Stomach (tissue), 19 donors: ENCODE measurements at places on chromosomes 1 and 21. TPM values are rescaled to one million over a fixed set of nuclear protein-coding genes. Genes with fewer than 3 reads are reported as not detected.

DNA sequence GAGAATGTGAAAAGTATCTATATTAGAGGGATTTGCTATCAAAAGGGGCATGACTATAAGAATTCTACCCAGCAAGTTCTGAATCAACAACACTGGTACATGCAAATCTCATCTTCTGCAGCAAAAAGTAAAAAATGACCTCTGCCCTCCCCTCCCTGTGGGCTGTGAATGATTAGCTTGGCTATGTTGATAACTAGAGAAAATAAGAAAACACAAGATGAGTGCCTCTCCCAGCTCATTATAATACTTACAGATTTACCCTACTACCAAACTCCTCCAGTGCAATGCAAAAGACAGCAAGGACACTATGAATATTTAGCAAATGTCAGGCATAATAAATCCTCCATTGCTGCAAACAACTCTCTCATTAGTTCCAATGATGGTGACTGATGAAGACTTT lies 102.4 kb downstream of the SLC45A1 start:
- H3K27ac ChIP-seq: peak overlapping the region; percentile 16
- DNase-seq: peak; percentile 56
- H3K36me3 ChIP-seq: peaks cover 6% of the 10 kb centered on the region
- H3K4me1 ChIP-seq: peaks cover 82% of the 10 kb centered on the region

The KPRP gene
- total RNA-seq: not detected

DNA sequence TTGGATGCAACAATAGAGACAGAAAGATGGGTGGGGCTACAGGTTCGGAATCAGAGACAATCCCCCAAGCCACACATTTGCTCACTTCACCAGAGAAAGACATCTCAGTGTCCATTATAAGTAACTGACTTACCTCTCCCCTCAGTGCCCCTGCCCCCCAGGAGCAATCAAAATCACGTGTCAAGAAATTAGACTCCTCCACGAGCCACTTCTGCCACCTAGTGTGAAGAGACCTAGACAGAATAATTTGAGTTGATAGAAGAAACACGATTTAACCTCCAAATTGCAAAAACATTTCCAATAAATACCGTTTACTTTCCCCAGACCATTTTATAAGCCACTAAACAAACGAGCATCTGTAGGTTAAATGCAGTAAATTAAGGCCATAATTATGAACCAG lies 123.2 kb downstream of the SLC30A10 start:
- H3K27ac ChIP-seq: no peak overlapping the region
- H3K4me1 ChIP-seq: no peaks in the 10 kb centered on the region
- H3K36me3 ChIP-seq: no peaks in the 10 kb centered on the region
- DNase-seq: no peak
- no peaks in the 10 kb centered on the region for H3K27me3 ChIP-seq

DNA sequence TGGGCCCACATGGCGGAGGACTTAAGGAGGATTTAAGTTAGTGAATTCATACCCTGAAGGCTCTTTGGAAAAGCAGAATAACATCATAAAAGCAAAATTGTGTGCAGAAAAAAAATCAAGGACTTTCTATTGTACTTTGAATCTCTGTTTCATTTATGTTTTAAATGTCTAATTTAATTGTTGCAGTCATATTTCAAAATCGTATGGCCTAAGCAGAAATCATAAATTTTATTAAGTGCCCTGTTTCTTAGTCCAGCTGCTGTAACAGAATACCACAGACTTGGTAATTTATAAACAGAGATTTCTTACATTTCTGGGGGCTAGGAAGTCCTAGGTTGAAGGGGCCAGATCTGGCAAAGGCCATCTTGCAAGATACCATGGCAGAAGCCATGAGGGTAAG lies 555.6 kb downstream of the LTN1 start:
- H3K36me3 ChIP-seq: no peaks in the 10 kb centered on the region
- no peak overlapping the region for H3K4me3 ChIP-seq
- DNase-seq: no peak
- H3K4me1 ChIP-seq: no peaks in the 10 kb centered on the region

The ZNF697 gene
- total RNA-seq: 11.9 TPM

The LCE2B gene
- not detected for total RNA-seq

- DNase-seq: peak; percentile 28
- H3K27ac ChIP-seq: peak overlapping the region; percentile 31
- H3K36me3 ChIP-seq: peaks cover 93% of the 10 kb centered on the region
- no peaks in the 10 kb centered on the region for H3K4me1 ChIP-seq
- H3K27me3 ChIP-seq: no peaks in the 10 kb centered on the region
- no peak overlapping the region for H3K4me3 ChIP-seq
Observed at GRCh38 chr1:55150880-55151588, 64.1 kb downstream of the USP24 start.

The OR6K3 gene
- total RNA-seq: not detected

The ANGPTL7 gene
- not detected for total RNA-seq

DNA sequence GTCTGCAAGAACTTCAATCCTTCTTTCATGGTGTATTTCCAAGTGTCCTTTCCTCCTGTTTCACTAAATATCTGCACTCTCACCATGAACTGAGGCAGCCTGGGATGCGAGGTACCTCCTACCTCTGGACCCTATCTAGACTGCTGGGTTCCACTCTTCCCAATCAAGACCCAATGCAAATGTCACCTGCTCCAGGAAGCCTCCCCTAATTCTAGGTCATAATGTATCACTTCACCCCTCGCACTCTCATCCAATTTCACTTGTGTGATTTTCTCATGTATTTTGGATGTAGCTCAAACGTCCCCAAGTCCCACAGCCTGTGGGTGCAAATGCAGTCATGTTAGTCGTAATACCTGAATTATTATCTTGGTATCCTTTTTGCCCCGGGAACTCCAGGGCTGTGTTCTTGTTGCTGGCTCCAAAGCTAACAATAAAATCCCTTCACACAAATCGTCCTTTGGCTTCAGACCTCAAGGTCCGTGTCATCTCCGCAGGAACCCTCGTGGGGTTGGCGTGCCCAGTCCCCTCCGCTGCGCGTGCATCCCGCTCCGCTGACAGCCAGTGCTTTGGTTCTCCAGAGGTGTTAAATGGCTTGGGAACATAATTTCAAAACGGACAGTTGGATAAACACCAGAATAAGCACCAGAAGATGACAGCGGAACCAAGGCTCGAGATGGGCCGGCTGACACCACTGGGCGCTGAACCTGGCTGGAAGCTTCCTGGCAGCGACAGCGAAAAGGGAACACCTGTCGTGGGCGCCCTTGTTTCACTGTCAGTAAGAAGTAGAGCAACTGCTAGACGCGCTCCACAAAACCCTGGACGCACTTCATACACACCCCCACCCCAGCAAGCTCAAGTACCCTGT lies 1.0 kb upstream of the BACH1 start:
- DNase-seq: no peak
- H3K4me3 ChIP-seq: peak overlapping the region; percentile 62
- H3K27ac ChIP-seq: peak overlapping the region; percentile 98
- no peaks in the 10 kb centered on the region for H3K27me3 ChIP-seq
- H3K36me3 ChIP-seq: no peaks in the 10 kb centered on the region

- peak; percentile 84 for DNase-seq
- H3K36me3 ChIP-seq: peaks cover 3% of the 10 kb centered on the region
- peak within 1 kb of the TSS; percentile 92 for H3K27ac ChIP-seq
- H3K4me3 ChIP-seq: peak within 1 kb of the TSS; percentile 70
Observed at GRCh38 chr1:226870401-226871279, at the start of gene PSEN2. Gene PSEN2, plus strand, starts transcription at chr1:226870616. Its CDS starts 11,292 bp downstream, at chr1:226881908.

GRCh38 chr21:29753216-29753615 lies 186.6 kb downstream of the GRIK1 start:
- no peaks in the 10 kb centered on the region for H3K27me3 ChIP-seq
- DNase-seq: no peak
- no peak overlapping the region for H3K27ac ChIP-seq
- no peak overlapping the region for H3K4me3 ChIP-seq

The OR2G6 gene
- total RNA-seq: not detected

GRCh38 chr1:159829822-159830465 lies 3.3 kb downstream of the SLAMF8 start:
- DNase-seq: no peak
- no peak overlapping the region for H3K4me3 ChIP-seq
- no peaks in the 10 kb centered on the region for H3K27me3 ChIP-seq
- H3K4me1 ChIP-seq: no peaks in the 10 kb centered on the region
- H3K27ac ChIP-seq: no peak overlapping the region
- peaks cover 4% of the 10 kb centered on the region for H3K36me3 ChIP-seq

GRCh38 chr1:213697192-213697802 lies 290.5 kb upstream of the PROX1 start:
- no peak overlapping the region for H3K4me3 ChIP-seq
- no peak overlapping the region for H3K27ac ChIP-seq
- no peaks in the 10 kb centered on the region for H3K4me1 ChIP-seq

GRCh38 chr1:222910699-222911098 lies 95.9 kb downstream of the DISP1 start:
- peaks cover 4% of the 10 kb centered on the region for H3K4me1 ChIP-seq
- no peak overlapping the region for H3K4me3 ChIP-seq
- no peak overlapping the region for H3K27ac ChIP-seq
- H3K27me3 ChIP-seq: no peaks in the 10 kb centered on the region
- DNase-seq: no peak

The HORMAD1 gene
- total RNA-seq: not detected

The STUM gene
- 2.2 TPM for total RNA-seq

The LPAR3 gene
- total RNA-seq: not detected

- no peak overlapping the region for H3K4me3 ChIP-seq
- H3K27me3 ChIP-seq: no peaks in the 10 kb centered on the region
- peaks cover 63% of the 10 kb centered on the region for H3K4me1 ChIP-seq
- H3K27ac ChIP-seq: peak overlapping the region; percentile 97
- no peaks in the 10 kb centered on the region for H3K36me3 ChIP-seq
- DNase-seq: no peak
Observed at GRCh38 chr1:207831517-207832327, 79.2 kb downstream of the CD34 start.

GRCh38 chr21:14913638-14914037 lies 151.2 kb downstream of the NRIP1 start:
- no peak for DNase-seq
- no peak overlapping the region for H3K4me3 ChIP-seq
- H3K36me3 ChIP-seq: no peaks in the 10 kb centered on the region
- no peaks in the 10 kb centered on the region for H3K27me3 ChIP-seq

The HCRTR1 gene
- not detected for total RNA-seq

GRCh38 chr1:66758241-66758755 lies 6.0 kb downstream of the DYNLT5 start:
- H3K36me3 ChIP-seq: no peaks in the 10 kb centered on the region
- H3K27me3 ChIP-seq: no peaks in the 10 kb centered on the region
- DNase-seq: peak; percentile 60
- no peak overlapping the region for H3K4me3 ChIP-seq
- no peaks in the 10 kb centered on the region for H3K4me1 ChIP-seq
- H3K27ac ChIP-seq: no peak overlapping the region

DNA sequence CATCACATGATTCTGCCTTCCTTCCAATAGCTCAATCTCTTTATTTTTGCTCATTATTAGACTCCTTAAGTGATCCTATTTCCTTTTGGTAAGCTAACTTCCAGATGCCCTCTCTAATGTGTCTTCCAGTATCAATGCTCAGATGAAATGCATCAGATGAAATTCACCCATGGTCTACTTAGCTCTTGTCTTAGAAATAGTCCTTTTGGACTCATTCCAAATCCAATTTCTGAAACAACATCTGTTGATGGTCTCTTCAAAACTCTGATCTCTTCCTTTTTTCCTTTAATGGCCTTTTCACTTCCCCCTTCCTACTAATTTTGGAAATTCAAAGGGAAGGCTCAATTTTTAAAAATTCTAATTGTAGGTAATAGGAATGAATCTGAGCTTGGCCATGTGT lies 81.1 kb upstream of the GREM2 start:
- H3K36me3 ChIP-seq: no peaks in the 10 kb centered on the region
- DNase-seq: no peak
- peaks cover 6% of the 10 kb centered on the region for H3K4me1 ChIP-seq

The SPTA1 gene
- not detected for total RNA-seq

- no peaks in the 10 kb centered on the region for H3K36me3 ChIP-seq
- DNase-seq: no peak
- H3K27ac ChIP-seq: no peak overlapping the region
- no peaks in the 10 kb centered on the region for H3K4me1 ChIP-seq
- H3K4me3 ChIP-seq: no peak overlapping the region
Observed at GRCh38 chr1:165960136-165960535, 132.7 kb downstream of the UCK2 start.

- no peaks in the 10 kb centered on the region for H3K27me3 ChIP-seq
- no peak overlapping the region for H3K4me3 ChIP-seq
- no peak overlapping the region for H3K27ac ChIP-seq
- DNase-seq: peak; percentile 62
- H3K36me3 ChIP-seq: peaks cover 20% of the 10 kb centered on the region
Observed at GRCh38 chr1:94514095-94514727, 27.3 kb downstream of the F3 start.

GRCh38 chr1:33267468-33268205 lies 11.3 kb downstream of the ZNF362 start:
- peaks cover 22% of the 10 kb centered on the region for H3K4me1 ChIP-seq
- H3K27me3 ChIP-seq: no peaks in the 10 kb centered on the region
- no peak overlapping the region for H3K27ac ChIP-seq
- DNase-seq: no peak
- no peak overlapping the region for H3K4me3 ChIP-seq

GRCh38 chr1:165539306-165539705 lies 4.5 kb upstream of the LRRC52 start:
- no peaks in the 10 kb centered on the region for H3K27me3 ChIP-seq
- no peaks in the 10 kb centered on the region for H3K36me3 ChIP-seq
- peaks cover 23% of the 10 kb centered on the region for H3K4me1 ChIP-seq
- DNase-seq: no peak

GRCh38 chr1:202576816-202577215 lies 133.4 kb downstream of the SYT2 start:
- H3K4me1 ChIP-seq: peaks cover 16% of the 10 kb centered on the region
- peak; percentile 43 for DNase-seq
- H3K4me3 ChIP-seq: no peak overlapping the region
- no peaks in the 10 kb centered on the region for H3K27me3 ChIP-seq

DNA sequence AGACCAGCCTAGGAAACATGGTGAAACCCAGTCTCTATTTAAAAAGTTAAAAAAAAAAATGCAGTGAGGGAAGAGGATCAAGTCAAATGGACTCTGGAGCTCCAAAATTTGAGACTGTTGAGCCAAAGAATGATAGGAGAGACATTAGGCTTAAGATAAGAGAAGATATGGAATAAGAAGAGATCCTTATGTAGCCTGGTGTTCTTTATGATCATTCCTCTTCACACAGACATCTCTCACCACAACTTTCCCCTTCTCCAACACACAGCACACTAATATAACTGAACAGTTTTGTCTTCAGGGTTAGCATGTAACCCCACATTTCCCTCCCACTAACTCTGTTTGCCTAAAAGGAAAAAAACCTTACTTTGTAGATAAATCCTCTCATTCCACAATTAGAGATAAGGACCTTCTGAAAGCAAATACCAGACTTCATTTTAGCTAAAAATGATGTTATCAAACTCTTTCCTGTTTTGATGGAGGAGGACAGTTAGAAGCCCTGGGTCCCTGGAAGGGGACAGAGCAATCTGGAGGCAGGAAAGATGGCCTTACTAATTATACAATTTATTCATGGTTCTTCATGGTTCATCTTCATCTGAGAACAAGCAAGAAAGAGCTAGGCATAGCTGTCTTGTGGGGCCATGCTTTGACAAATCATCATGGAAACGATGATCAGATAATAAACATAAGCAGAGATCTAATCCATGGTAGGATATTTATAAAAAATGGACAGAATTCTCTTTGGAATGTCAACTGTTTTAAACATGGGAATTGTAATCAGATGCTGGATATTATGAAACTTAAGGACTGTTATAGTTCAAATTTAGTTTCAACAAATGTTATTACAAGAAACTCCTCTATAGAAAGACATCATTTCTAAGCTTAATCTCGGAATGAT lies 96.7 kb upstream of the S1PR1 start:
- no peak overlapping the region for H3K4me3 ChIP-seq
- H3K4me1 ChIP-seq: peaks cover 18% of the 10 kb centered on the region
- H3K36me3 ChIP-seq: no peaks in the 10 kb centered on the region
- no peak for DNase-seq
- no peaks in the 10 kb centered on the region for H3K27me3 ChIP-seq
